ENCODE measurements at places on chromosomes 3 and 15. TPM values are rescaled to one million over a fixed set of nuclear protein-coding genes. Genes with fewer than 3 reads are reported as not detected.
A peak's percentile ranks its signal among the peaks of the same experiment; 100 is the strongest.

DNA sequence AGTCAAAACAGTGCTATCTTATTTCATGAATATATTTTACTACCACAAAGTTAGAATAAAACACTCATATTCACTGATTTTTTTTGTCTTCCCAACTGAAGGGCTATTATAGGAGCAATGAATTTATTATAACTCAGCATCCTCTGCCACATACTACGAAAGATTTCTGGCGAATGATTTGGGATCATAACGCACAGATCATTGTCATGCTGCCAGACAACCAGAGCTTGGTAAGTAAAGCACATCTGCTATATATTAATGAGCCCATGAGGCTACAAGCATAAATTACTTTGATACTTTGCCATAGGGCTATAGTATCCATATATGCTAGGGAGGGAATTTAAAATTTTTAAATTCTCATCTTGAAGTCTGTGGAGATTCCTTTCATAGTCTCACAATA is 95.9 kb downstream of the FEZF2 start:
- DNase-seq: no peak

GRCh38 chr3:59240666-59241255 is 190.9 kb upstream of the CFAP20DC start:
- DNase-seq: no peak

- DNase-seq: no peak
Observed at GRCh38 chr3:127637546-127637945, 8.6 kb downstream of the PODXL2 start.

- no peak for DNase-seq
Observed at GRCh38 chr3:114725966-114726365, 421.1 kb downstream of the ZBTB20 start.

- no peak for DNase-seq
Observed at GRCh38 chr3:58035524-58036255, 27.5 kb downstream of the FLNB start.

DNA sequence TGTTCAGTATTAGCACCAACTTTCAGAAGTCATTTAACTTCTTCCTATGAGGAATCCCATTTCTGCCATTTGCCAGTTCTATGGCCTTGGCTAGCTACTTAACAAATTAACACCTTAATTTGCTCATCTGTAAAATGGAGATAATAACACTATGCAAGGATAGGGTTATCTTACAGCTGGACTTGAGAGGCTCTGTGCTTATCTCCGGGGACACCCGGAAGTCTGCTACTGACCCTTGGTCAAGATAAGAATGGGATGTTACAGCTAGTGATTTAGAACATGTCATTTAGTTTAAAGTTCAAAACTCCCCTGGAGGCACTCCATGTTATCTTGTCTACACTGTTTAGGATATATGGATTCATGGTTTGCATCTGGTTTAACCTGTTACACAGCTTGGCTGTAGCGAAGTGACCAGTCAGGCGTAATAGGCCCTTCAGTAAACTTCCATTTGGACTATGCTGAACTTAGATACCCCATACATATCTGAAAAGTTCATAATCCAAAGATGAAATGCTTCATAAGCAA is 156.0 kb upstream of the CD96 start:
- DNase-seq: no peak

DNA sequence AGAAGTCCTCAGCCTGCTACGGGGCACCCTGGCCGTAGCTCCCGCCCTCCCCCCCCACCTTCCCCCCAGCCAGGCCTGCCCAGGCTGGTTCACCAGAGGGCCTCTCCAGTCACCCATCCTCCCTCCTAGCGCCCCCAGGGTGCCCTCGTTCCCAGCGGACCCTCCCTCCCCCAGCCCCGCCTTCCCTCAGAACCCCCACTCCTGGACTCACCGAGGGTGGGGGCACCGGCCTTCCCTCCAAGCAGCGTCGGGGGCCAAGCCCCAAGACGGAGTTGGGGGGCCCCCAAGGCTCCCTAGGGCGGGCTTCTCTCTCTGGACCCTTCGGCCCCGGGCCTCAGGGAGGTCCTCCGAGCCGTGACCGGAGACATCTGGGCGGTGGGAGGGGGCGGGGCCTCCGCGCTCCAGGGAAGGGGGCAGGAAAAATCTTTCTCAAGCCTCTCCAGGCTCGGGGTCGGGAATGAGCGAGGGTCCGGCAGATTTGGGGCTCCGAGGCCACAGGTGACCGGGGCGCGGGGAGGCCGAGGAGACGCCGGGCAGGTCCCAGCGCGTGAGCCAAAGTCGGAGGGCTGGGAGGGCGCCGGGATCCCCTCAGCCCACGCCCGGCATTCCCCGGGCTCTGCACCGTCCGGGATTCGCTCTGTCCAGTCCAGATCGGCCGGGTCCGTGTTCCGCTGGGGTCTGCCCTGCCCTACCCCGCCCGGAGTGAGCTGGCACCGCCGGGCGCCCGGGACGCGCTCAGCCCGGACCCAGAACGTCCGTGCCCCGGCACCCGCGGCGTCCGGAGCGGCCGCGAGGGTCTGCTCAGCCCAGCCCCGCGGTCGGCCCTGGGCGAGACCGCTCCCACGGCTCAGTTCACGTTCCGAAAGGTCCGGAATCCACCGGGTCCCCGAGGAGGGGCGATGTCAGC is 999 bp downstream of the INSYN1 start:
- no peak for DNase-seq

DNA sequence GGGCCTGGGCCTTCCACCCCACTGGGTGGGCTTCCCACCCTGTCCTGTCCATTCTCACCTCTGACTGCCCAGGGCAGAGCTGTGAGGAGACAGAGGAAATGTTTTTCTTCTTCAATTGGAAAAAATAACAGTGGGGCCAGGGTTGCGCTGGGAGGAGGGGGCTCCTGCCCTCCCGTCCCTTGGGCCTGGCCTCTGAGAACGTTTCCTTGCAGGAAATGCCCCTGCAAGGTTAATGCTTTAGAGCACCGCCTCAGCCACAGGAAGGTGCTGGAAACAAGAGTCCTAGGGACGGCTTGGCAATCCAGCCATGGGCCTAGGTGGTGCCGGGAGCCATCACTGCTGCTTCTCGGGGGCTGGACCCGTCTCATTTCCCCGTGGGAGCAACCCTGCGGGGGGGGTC is 3.8 kb upstream of the PLXND1 start:
- DNase-seq: no peak

DNA sequence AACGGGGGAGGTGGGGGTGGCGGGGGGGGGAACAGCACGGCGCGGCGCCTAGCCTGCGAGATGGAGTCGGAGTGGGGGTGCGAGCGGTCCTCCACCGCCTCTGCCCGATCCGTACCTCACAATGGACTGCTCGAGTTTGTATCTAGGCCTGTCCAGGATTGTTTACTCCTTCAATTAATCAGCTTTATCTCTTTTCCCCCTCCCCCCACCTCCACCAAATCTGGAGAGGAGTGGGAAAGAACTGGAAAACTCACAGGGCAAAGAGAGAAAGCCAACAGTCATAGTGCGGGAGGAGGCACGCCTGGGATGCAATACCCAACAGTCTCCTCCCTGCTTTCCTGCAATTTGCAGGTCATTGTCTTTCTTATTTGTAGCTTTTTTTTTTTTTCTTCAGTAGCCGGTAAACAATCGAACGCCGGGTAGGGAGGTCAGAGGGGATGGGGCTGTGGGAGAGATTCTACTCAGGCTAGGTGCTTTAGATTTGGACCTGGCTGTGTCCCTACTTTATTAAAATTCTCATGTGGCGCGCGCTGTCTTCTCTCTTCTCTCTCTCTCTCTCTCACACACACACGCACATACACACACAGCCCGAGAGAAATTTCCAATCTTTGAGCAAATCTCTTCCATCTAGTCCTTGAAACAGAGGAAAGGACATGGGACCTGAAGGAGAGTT is 6.9 kb upstream of the MEIS2 start:
- no peak for DNase-seq

DNA sequence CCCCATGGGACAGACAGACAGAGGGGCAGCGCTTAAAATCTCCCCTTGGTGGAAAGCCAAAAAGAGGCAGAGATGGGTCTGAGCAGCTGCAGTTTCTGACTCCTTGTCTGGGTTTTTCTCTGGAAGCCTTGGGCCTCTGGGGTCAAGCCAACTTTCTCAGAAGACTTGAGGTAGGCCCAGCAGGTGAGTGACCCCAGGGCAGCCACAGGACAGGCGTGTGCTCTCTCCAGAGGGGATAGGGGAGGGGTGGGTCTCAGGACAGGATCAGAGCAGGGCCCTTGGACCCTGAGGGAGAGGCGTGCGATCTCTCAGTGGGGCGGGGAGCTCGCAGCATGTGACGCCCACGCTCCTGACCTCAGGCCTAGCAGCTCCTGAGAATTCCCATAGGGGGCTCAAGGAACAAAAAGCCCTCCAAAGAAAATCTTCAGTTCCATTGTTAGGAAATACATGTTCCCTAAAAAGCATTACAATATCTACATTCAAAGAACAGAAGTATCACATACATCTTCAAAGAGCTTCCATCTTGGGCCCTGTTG is 34.6 kb upstream of the DUSP7 start:
- peak; percentile 28 for DNase-seq

DNA sequence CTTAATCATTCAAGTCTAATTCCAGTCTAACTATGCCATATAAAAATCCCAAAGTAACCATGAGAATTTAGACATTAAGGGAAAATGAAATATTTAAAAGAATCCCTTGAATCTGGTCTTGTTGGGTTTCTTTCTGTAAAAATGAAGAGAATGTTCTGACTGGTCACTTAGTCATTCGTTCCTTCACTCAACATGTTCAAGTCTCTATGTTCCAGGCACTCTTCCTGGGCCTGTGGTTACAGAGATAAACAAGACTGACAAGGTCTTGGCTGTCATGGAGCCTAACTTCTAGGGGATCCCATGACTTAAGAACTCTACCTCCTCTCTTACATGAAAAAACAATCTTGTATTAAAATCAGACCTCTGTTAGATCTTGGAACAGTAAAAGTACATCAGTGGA is 638.6 kb upstream of the TBL1XR1 start:
- no peak for DNase-seq

GRCh38 chr3:161946443-161946960 is 449.9 kb downstream of the OTOL1 start:
- DNase-seq: no peak

DNA sequence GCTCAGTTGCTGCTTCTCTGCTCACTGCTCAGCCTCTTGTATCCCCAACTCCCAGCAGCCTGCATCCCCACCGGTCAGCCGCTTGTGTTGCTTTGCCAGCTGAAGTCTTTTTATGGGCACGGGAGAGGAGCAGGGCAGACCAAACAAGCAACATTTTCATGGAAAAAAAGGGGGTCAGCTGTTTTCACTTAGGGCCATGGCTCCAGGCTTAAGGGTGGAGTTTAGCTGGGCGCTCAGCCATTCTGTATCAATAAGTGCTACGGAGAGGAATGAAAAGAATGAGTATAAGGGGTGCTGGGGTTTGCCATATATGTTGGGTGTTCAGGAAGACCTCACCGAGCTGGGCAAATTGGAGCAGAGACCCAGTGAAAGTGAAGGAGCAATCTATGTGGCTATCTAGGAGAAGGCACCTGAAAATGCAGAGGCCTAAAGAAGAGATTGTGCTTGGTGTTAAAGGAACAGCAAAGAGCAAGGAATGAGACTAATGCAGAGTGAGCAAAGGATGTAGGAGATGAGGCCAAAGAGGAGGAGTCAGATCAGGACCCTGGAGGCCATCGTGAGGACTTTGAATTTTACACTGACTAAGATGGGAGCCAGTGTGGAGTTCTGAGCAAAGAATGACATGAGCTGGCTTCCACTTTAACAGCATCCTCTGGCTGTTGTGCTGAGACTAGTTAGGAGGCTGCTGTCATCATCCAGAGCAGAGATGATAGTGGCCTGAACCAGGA is 16.6 kb upstream of the IREB2 start:
- no peak for DNase-seq

DNA sequence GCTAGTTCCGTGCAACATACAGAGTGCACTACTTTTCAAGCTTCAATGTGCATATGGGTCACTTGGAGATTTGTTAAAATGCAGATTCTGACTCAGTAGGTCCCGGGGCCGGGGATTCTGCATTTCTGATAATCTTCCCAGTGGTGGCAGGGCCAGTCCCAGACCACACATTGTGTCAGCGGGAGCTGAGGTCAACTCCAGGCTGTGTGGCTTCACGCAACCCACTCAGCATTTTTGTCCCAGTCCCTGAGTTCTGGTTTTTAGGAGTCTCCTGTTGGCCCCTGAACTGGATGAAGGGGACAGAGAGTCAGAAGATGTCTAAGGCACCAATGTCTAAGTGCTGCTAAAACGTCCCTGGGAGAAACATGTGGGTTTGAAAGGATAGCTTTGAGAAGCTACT is 26.1 kb upstream of the CCDC174 start:
- no peak for DNase-seq

GRCh38 chr15:75185271-75186029 is 16.2 kb upstream of the C15orf39 start:
- no peak for DNase-seq

DNA sequence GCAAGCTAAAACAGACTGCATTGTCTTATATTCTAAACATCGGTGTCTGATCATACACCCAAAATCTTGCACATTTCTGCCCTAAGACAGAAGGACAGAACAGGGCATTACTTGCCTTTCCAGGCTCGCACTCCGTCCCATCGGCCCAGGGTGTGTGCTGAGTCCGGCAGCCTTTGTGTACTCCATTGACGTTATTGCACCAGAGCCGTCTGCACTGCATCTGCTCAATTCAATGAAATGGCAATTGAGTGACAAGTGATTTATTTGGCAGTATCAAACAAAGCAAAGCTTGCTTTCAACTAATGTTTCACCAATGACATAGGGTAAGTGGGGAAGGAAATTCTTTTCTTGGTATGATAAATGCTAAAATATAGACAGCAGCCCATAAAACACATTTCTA is 40.0 kb downstream of the ADAMTS9 start:
- no peak for DNase-seq

DNA sequence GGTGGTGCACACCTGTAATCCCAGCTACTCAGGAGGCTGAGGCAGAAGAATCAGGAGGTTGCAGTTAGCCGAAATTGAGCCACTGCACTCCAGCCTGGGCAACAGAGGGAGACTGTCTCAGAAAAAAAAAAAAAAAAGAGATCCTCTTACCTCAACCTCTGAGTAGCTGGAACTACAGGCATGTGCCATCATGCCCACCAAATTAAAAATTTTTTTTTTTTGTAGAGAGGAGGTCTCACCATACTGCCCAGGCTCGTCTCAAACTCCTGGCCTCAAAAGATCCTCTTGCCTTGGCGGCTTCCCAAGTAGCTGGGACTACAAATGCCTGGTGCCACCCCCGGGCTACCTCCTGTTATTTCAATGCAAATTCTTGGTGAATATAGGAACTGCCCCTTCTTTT is 1.5 kb downstream of the UMPS start:
- no peak for DNase-seq

DNA sequence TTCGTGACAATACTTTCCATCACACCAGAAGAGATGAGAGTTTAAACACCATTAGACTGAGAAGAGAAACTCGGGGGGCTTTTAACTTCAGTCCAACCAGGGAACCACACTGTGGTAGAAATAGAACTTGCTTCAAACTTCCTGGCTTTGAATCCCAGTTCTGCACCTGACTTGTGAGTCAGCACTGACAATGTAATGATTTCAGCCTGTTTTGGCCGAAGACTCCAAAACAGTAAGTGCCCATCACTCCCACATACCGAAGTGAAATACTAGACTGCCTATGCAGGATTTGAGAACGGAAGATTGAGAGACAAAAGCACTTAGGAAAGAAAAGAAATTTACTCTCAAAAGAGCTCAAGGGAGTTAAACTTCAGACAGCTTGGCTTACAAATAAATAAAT is 27.0 kb downstream of the C2CD4B start:
- no peak for DNase-seq

The BDH1 gene
- 16.0 TPM for total RNA-seq

The IP6K1 gene
- 12.3 TPM for total RNA-seq

The CNTN3 gene
- 0.07 TPM for total RNA-seq

The RASL12 gene
- total RNA-seq: 3.2 TPM

The C3orf20 gene
- total RNA-seq: 0.38 TPM

The GAP43 gene
- total RNA-seq: not detected

The HHATL gene
- 157 TPM for total RNA-seq

The CCR8 gene
- not detected for total RNA-seq

All from psoas muscle (tissue), 8 donors.